ENCODE measurements at places on chromosomes 12 and 14.

DNA sequence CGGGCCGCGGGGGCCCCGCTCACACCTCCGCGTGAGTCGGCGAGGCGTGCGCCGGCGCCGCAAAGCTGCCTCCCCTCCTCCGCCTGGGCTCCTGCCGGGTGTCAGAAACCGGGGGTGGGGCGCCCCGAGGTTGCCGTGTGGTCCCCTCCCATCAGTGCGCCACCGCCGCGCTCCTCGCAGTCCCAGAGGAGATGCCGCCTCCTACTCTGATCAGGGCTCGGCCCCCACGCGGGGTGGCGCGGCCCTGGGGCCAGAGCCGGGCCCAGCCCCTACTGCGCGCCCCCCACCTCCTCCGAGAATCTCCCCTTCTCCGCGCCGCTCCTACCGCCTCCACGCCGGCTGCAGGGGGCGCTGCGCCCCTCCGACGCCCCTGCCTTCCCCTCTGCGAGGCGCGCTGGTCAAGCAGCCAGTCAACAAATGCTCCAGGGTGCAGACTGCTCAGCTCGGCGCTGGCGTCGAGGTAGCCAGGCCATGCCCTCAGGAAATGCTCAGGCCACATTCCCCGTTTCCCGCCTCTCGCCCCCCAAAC, 467 bp upstream of the JAG2 start:
- DNase-seq: peak; percentile 38

GRCh38 chr12:47361389-47362021, 281.7 kb upstream of the AMIGO2 start:
- DNase-seq: peak; percentile 40

DNA sequence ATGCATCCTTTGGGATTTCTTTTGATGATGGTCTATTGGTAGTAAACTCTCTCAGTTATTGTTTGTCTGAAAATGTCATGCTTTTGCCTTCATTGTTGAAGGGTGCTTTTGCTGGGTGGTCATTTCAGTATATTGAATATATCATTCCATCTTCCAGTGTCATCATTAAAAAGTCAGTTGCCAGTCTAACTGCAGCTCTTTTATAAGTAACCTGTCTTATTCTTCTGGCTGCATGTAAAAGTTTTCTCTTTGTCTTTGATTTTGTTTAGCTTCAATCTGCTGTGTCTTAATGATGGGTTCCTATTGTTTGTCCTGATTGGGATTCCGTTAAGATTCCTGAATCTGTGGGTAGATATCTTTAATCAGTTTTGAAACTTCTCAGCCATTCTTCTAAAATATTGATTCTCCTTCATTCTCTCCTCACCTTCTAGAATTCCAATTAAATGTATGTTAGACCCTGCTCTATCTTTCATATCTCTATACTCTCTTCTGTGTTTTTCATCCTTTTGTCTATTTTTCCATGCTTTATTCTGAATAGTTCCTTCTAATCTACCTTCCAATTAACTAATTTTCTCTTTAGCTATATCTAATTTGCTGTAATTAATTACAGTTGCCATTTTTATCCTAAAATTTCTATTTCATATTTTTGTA, 6.4 kb downstream of the OAS1 start:
- DNase-seq: no peak

DNA sequence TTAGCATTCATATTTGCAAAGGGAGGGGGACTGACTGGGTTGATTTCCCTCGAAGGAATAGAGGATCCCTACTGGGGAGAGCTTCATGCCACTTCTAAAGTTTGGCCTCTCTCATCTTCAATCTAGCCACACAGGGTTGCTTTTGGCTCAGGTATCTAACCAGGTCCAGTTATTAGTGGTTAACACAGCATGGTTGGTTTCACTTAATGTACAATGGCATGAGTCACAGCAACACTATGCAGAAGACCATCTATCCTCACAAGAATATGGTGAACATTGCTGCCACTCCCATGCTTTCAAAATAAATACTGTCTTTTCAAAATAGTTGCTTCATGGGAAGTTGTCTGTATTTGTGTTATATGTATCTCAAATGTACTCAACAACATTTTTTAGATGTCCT, 6.6 kb upstream of the RAB3IP start:
- no peak for DNase-seq

- DNase-seq: no peak
Measured at GRCh38 chr12:79406993-79407392, 283.8 kb downstream of the PAWR start.

DNA sequence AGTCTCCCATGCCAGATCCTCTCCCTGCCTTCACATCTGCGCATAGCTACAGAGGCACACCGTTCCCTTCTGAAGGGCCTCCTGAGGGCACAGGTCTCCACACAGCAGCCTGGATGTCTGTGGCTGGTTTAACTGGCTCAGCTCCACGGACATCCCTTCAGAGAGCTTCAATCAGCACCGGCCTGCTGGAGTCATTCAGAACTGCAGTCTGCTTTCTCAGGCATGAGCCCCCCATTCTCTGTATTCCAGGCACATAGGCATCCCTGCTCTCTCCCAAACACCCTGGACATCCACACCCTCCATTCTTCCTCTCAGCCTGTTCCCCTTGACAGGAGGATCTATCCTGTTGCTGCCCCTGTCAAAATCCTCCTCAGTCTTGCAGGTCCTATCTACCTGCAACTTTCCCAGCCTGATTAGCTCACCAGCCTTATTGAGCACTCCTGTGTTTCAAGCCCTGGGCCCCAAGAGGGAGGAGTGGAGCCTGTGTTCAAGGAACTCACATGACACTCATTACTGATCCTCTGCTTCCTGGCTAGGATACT, 2.9 kb upstream of the DHRS2 start:
- no peak for DNase-seq

DNA sequence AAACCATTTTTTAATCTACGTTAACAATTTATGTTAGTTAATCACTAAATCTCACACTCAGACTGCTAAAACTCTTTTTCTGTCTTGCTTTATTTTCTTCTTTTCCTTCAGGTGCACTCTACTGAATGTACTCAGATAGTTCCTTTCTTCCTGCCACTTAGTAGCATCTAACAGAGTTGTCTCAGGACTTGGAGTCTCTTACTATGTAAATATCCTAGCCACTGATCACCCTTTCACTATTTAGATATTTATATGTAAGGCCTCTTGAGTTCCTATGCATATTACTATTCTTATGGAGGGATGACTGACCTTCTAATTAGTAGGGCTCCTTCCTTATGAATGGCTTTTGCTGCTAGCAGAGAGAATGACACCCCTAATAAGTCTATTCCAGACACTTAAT, 586.3 kb downstream of the RERGL start:
- no peak for DNase-seq
